Stimulated activated naive CD8-positive, alpha-beta T cell treated with anti-CD3 and anti-CD28 coated beads, Interleukin-15, amount 100 ng/mL, for 72 hours (primary cell): ENCODE measurements at places on chromosomes 1 and 21.
A peak's percentile ranks its signal among the peaks of the same experiment; 100 is the strongest.

DNA sequence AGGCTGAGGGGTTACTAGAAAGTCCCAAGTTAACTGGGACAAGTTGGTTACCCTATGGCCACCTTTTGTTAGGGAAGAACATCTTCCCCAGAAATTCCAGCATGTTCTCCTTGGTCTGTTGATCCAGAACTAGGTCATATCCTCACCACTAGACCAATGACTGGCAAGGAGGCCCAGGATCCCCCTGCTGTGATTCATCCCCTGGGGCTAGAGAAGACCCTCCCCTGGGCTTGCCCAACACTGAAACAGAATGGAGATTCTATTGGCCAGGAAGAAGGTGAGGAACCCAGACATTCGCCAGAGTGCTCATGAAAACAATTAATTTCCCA, 90.1 kb upstream of the SIM2 start:
- DNase-seq: no peak

- DNase-seq: no peak
These were observed 81.5 kb upstream of the KCNJ15 start for GRCh38 chr21:38175306-38175705.

DNA sequence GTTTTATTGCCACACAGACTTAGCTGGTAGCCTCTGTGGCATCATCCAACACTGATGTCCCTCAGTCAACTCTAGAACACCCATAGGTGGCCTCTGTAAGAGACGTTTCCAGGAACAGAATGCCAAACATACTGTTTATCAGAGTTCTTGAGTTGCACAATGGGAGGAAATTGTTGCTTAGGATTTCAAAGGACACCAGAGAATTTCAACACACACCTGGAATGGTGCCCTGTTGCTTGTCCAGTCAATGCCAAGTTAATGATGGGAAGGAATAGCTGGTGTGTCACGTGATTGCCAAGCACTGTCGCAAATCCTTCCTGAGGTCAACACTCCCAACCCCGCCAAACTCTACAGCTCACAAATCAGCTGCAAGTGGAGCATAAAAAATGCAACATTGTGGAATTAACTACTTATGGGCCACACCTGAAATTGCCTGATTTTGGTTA, 28.6 kb upstream of the DUSP23 start:
- DNase-seq: no peak

DNA sequence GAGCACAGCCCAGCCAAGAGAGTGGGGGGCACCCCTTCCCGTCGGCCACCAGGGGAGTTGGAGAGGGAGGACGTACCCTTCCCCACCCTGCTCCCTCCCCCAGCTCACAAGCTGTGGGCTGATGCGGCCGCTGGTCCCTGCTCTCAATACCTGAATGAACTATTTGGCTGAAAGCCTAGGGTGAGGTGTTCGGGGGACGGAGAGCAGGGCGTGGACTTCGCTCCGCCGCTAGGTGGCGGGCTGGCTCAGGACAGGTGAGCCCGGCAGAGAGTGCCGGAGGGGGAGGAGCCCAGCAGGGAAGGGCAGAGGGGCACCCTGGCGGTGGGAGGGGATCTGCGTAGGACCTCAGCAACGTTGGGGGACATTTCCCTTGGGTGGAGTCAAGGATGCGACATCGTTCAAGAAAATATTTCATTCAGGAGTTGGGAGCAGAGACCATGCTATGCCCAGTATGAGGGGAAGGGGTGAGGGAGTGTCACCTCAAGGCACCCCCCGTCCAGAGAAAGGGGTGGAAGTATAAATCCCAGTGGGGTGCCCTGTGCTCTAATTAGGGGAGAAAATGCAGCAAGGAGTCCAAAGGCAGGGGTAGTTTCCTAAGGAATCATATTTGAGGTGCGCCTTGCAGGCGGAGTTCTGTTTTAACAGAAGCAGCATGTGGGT, 12.0 kb upstream of the RHBG start:
- peak; percentile 69 for DNase-seq

GRCh38 chr1:86272083-86272482, 115.5 kb upstream of the COL24A1 start:
- DNase-seq: no peak

- DNase-seq: no peak
These were observed 64.6 kb downstream of the IER5 start for GRCh38 chr1:181152892-181153633.

- no peak for DNase-seq
These were observed 39.8 kb upstream of the FHAD1 start for GRCh38 chr1:15207031-15207828.

GRCh38 chr1:232984577-232985425, 34.4 kb downstream of the NTPCR start:
- DNase-seq: no peak

- DNase-seq: peak; percentile 41
These were observed 2.7 kb upstream of the SDC3 start for GRCh38 chr1:30911059-30911954.

DNA sequence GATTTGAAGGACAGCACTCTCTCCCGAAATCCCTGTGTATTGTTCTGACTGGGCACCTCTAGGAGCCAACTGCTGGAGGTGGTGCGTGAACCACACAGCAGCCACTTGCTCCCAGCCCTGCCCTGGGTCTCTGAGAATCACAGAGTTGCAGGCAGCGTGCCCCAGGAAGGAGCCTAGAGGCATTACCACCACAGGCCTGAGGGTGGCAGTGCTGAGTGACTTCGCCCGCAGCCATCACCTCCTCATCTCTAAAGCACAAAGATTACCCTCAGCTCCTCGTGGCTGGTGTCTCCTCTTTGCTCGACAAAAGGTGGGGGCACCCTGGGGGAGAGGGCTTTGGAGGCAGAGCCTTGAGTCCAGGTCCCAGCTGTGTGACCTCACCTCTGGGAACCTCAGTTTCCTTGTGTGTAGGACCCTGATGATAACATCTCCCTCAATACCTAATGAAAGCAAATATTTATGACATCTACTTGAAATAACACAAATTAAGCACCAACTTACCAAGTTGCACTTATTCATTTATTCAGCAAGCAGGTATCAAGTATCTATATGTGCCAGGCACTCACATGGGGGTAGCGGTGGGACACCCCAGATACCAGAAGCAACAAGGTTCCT, 86.3 kb downstream of the VWA5B1 start:
- peak; percentile 62 for DNase-seq

DNA sequence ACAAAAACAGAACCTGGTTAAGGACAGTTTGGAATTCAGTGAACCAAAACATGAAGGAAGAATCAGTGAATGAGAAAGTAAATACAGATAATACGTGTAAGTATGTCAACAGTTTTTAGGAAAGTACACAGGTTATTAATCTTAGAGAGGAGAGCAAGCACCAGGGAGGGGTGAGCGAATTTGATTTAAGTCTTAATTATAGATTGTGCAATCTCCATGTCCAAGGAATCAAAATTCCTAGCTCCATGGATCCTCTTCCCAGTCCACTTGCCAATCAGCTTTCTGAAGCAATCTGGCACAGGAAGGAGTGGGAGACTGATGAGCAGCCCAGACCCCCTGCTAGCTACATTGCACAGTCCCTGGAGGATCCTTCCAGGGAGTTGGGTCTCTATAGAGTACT, 346.4 kb downstream of the SETD4 start:
- no peak for DNase-seq

DNA sequence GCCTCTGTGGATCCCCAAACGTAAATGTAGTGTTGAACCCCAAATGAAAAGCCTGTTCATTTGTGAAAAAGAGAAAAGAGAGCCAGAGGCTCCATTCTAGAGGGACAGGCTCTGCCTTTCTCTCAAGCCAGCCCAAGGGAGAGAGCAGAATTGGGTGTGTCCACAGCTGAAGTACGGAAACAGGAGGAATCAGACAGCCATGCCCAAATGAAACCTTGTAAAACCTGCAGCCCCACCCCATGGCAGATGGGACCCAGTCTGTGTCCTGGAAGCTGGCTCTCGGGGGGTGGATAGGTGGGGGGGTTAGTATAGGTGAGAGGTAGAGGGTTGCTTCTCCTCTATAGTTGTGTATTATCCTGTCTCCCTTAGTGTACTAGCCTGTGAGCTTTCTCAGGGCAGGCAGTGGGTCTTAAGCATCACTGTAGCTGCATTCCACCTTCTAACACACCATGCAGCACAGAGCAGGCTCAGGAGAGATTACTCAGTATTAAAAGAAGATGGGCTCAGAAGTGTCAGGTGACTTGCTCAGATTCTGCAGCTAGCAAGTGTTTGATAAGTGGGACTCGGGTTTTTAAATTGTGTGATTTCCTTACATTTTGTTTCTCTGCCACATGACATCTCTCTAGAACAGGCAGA, 67.4 kb upstream of the SIPA1L2 start:
- DNase-seq: no peak

GRCh38 chr1:61285371-61285885, 203.1 kb downstream of the NFIA start:
- DNase-seq: no peak
